ENCODE measurements at places on chromosomes 5 and 9.

- no peak for DNase-seq
Observed at GRCh38 chr5:16693879-16694278, 77.1 kb upstream of the RETREG1 start.

- no peak for DNase-seq
Observed at GRCh38 chr5:57181154-57181553, 7.3 kb downstream of the GPBP1 start.

- no peak for DNase-seq
Observed at GRCh38 chr9:73437758-73438157, 286.1 kb downstream of the ANXA1 start.

- DNase-seq = no peak
Observed at GRCh38 chr9:110545705-110546104, 33.8 kb downstream of the SVEP1 start.

- no peak for DNase-seq
Observed at GRCh38 chr9:128362774-128363173, 8.4 kb upstream of the URM1 start.

GRCh38 chr9:35731415-35732184 lies 395 bp downstream of the TLN1 start:
- DNase-seq = no peak

DNA sequence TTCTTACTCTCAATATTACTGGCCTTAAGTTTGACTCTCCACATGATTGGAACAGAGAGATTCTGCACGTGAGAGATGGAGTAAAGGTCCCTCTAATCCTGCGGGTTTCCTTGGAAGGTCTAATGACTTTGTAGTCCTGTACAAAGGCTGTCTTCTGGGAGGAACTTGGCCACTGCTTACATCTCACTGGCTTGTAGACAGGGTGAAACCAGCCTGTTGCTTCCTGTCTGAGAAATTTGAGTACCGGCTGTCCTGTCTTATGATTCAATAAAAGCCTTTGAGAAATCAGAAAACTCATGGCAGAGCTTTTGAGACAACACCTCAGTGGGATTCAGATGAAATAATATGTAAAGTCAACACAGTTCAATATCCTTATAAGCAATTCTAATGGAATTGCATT lies 43.0 kb downstream of the IL31RA start:
- DNase-seq = no peak

DNA sequence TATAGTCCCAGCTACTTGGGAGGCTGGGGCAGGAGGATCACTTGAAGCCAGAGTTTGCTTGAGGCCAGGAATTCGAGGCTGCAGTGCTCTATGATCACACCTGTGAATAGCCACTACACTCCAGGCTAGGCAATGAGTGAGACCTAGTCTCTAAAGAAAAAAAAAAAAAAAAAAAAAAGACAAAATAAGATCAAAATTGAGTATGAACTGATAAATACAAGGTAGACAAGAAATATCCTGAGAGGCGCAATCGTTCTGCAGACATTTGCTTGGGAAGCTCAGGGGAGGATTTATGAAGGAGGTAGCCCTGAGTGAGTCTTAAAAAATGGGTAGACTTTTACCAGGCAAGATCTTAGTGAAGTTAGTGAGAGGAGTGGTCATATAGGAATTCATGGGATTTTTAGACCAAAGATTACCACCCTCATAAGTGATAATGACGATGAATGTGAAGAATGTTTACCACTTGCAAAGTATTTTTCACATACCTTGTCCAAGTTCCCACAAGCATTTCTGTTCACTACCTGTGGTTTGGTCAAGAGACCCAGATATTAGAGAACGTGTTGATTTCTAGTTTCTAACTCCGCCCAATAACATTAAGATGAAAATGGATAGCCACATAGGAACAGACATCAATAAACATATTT lies 4.4 kb downstream of the PDCD1LG2 start:
- DNase-seq = no peak

DNA sequence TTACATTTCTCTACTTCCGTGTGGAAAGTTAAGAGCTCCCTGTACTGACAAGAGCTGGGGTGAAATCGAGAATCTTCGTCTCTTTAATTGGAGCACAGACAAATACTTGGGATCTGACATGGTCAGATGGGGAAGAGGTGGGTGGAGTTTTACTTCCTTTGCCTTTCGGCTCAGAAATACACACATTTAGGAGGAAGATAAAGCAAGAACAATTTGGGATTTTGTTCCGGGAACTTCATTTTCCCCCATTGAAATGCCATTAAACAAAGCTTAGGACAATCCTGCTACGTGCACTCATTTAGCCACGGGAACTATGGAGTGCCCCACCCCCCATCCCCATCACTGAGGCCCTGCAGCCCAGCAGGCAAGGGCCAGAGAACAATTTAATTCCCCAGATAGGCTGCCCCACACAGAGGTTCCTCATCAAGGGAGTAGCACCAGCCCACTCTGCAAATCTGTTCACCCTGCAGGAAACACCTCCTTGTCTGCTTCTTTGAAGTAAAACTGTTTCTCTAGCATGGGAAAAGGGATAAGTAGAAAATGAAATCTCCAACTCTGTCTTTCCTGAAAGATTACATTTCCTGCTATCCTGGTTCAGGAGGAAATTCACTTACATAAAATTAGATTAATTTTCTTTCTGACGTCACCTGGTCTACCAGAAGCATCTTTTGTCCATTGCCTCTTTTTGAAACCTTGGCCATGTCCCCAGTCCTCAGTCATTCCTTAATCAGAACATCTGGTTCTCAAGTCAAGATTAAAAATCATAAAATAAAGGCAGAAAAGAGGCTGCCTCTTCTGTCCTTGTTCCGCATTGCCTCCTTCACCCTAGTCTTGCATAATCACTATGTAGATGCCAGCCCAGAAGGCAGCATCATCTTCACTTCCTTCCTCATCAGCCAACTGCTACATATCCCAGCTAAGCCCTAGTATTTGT lies 206.4 kb downstream of the ENC1 start:
- no peak for DNase-seq

DNA sequence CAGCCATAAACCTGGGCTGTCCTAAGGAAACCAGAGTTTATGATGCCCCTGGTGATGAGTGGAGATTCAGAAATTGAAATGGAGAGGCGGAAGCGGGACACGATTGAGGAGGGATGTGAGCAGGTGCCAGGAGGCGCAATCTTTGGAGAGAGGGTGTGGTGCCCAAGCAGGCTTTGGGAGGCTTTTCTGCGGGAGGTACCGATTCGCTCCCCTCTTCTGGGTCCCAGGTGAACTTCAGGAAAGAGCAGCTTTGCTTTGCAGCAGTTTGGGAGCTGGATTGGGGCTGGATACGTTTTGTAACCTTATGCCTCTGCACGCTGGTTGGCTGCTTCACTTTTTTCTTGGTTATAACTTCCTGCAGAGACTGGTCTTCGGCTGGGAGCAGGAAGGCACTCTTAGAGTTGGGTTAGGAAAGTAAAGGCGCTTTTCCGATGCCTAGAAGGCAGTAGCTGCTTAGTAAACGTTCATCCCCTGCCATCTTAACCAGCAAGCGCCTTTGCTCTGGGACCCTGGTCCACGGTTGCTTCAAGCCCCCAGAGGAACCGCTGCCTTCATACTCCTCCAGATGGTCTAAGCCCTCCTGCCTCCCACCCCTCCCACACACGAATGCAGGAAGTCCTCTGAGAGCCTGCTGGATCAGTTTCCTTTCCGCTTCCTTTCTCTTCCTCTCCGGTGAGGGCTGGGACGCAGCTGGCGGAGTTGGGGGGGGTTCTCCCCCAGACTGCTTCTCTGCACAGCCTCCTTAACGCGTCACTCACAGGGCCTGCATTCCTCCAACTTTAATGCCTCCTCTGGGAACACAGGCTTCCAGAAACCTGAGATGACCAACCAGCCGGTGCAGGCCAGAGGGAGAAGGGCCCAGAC lies 15.2 kb upstream of the NEK6 start:
- no peak for DNase-seq

GRCh38 chr9:69172895-69173294 lies 1.2 kb upstream of the TJP2 start:
- no peak for DNase-seq

- no peak for DNase-seq
Observed at GRCh38 chr9:91522481-91522880, 98.8 kb upstream of the NFIL3 start.

DNA sequence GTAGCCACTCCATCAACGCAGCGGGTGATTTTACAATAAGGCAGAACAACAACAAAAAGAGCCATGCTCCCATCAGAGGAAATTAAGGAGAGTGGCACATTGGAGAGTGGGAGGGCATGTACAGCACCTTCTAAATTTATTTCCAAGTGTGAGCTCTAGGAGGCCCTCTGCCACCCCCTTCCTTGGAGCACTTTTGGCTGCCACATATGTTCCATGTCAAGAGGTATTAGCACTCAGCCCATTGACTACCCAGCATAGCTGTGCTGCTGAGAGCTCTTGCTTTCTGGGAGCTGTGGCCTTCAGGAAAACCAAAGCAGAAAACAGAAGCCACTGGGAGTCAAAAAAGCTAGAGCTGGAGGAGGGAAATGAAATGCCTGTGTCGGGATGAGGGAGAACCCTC lies 200.2 kb upstream of the PANK3 start:
- no peak for DNase-seq

GRCh38 chr9:98256756-98257155 lies 1.3 kb upstream of the TBC1D2 start:
- DNase-seq = peak; percentile 17

GRCh38 chr9:92709240-92709639 lies 39.3 kb upstream of the IPPK start:
- DNase-seq = no peak

DNA sequence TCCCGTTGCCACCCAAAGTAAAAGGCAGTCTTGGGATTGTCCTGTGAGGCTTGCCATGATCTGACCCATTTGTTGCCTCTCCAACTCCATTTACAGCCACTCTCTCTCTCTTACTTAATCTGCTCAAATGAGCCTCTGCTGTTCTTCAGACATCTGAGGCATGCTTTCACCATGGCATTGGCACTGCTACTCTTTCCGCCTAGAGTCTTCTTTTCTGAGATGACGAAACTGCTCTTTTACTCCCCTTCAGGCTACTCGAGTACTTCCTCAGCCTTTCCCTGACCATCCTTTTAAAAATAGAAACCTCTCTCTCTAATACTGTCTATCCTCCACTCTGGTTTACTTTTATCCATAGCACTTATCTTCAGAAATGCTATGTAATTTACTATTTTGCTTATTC lies 9.0 kb downstream of the FOCAD start:
- DNase-seq = no peak

DNA sequence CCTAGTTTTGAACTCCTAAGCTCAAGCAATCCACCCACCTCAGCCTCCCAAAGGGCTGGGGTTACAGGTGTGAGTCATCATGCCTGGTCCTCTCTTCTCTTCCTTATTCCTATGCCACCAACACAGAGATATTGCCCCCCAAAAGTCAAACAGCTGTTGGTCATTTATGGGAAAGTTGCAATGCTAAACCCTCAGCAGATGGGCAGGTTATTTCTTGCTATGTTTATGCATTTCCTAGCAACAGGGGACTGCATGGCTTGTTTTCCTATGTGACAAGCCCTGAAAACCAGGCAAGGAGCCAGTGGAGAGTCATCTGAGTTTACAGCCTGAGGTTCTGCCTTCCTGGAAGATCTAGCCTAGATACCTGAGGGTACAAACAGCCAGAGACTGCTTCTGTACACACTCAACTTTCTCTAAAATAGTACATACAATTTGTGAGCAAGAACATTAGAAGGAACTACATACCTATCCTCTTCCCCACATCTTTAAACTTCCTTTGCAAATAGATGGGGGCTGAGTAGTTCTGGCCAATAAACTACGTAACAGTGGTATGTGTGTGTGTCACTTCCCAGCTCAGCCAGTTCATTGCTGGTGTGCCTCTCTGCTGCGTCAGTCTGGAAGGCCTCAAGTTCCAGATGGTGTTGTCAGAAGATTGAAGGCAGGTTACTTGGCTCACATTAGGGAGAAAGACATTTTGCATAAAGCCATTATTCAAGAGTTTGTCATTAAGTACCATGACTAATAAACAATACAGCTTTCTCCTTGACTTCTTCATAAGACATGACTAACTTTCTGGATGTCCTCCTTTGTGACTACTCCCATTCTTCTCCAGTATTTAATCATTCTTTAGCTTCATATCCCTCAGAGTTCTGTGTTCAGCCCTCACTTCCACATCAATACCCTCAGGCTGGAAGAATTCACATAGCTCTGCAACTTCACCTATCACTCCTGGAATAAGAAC lies 65.3 kb downstream of the CSNK1A1 start:
- DNase-seq = no peak

- no peak for DNase-seq
Observed at GRCh38 chr9:130297371-130297770, 31.8 kb downstream of the HMCN2 start.

DNA sequence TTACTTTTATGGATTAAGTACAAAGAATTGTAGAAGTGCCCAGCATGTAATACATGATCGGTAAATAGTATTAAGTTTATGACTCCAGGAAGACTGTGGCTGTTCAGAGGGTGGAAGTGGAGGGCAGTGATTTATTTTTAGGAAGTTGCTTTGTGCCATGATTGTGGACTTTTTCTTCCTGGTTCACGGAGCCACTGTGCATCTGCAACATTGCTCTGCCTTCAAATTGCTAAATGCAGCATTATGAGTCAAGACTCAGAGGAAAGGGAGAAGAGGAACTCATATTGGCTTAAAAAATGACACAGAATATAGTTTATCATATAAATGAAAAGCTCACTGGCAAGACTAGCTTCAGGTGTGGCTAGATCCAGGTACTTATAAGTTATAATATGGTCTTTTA lies 301.5 kb downstream of the KCTD16 start:
- DNase-seq = no peak

DNA sequence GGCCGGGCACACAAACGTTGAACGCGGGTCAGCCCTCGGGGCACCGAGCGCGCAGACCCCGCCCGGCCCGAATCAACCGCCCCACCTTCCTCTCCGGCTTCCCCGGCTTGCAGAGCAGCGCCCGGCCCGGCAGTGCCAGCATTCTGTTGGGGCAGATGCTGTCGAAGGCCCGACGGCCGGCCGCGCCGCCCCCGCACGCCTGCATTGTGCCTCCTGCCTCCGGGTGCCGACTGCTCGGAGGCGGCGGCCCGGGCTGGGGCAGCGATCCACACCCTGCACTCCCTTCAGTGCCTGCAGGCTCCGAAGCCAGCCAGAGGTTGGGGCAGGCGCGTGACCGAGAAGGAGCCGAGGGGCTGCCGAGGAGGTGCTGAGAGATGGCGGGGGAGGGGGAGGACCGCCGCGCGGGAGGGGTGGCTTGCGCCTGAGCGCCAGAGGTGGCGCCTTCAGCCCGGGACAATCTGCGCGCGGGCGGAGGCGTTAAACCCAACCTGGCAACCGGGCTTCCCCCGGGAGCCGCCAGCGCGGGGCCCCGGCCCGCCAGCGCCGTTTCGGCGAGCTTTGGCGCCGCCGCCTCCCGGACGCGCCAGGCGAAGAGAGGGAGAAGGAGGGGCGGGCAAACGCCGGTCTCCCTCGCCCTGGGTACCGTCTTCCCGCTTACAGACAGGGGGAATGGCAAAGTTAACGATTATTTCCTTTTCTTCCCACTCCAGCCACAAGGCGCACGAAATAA lies at the start of gene MCIDAS:
Gene MCIDAS, minus strand, starts transcription at position 382 of the 730 bp plus-strand sequence. Its CDS starts 177 bp downstream, at position 205.
- peak; percentile 21 for DNase-seq

All from effector CD4-positive, alpha-beta T cell (primary cell).